ENCODE measurements at places on chromosomes 5 and 9. TPM values are rescaled to one million over a fixed set of nuclear protein-coding genes. Genes with fewer than 3 reads are reported as not detected.

- DNase-seq, result no peak
These were observed 134.9 kb downstream of the RGS3 start for GRCh38 chr9:113598451-113598850.

DNA sequence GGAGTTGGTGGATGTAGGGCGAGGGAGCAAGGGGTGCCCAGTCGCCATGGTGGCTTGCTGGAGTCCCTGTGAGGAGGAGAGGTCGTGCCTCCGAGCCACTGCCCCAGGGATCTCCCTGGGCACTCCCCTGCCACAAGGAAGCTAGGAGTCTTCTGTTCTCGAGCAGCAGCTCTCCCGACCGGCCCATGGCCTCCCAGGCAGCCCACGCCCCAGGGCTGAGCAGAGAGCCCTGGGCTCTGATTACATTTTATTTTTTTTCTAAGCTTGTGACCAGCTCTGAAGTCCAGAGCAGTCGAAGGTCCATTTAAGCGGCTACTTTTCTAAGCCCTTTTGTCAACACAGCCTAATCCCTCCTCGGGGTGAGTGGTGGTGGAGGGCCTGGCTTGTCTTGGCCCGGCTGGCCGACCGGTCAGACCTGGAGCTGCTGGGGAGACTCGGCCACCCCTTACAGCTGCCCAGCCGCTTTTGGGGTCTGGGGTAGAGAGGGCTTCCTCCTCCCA lies 2.1 kb downstream of the RXRA start:
- no peak for DNase-seq

The SLC6A19 gene
- polyA plus RNA-seq, result 5.2 TPM

DNA sequence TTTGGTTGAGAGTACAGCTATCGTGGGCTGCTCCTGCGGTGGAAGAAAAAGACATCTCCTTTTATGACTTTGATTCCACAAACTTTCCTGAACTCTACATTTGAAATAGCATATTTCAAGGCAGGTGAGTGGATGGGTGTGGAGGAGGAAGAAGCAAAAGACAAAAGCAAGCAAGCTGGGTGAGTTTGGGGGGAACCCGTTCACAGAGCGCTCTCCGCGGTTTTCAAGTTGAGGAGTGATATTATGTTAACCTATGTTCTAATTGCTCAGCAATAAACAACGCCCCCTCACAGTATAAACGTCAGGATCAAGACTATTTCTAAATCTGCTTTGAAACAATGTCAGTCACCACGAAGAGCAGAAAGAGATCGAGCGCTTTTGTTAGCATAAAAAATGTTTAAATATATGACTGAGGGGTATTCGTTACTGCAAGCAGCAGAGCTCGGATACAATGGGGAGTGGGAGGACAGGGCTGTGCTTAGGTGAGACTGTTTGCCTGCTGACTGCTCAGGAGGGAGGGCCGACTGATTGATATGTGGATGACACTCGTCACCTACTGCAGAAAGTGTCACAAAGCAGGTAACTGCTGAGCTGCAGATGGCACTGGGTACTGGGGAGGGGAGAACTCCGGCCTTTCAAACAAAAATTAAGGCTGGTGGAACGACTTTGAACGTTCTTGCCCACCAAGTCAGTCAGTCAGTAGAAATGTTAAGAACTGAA lies 236.5 kb downstream of the DRD1 start:
- no peak for DNase-seq

DNA sequence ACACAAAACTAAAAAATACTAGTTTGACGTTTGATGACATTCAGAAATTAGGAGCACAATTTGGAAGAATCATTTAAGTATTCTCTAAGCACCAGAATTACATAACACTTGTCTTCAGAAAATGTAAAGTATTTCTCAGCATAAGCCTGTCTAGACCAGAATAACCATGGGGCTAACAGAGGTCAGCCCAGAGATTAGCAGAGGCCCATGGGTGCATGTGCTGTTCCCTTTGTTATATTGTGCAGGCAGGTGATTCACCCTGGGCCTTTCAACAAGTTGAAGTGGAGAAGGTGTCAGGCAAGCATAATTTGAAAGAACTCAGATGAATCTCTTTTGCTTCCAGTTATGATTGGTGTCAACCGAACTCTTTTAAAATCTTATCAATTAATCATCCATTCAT lies 227.9 kb downstream of the LURAP1L start:
- no peak for DNase-seq

DNA sequence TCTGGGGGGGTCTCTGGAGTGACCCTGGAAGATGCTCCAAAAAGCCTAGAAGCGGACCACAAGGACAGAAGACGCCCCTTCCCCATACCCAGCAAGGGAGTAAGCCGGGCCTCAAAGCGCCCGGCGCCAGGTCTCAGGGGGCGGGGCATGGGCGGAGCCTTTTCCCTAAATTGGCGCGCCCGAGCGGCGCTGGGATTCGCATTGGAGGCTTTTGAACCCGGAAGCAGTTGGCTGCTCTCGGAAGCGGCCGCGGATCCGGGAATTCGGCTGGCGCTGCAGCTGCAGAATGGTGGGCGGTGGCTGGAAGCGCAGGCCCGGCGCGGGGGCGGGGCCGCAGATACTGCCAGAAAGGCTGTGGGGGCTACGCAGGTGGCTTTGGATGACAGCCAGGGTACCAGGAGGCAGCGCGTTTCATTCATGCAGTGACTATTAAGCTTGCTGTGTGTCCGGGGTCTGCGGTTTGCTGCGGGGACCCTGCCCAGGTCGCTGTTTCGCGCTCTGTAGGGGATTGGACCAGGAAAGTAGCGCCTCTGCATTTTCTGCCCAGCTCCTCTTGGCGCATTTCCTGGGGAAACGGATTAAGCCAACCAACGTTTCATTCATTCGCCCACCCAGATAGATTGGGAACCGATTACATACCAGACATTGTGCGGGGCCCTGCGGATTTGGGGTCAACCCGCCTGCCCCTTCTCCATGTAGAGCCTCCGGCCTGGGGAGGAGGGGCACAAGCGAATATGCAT lies 83.0 kb upstream of the FREM1 start:
- peak; percentile 93 for DNase-seq

DNA sequence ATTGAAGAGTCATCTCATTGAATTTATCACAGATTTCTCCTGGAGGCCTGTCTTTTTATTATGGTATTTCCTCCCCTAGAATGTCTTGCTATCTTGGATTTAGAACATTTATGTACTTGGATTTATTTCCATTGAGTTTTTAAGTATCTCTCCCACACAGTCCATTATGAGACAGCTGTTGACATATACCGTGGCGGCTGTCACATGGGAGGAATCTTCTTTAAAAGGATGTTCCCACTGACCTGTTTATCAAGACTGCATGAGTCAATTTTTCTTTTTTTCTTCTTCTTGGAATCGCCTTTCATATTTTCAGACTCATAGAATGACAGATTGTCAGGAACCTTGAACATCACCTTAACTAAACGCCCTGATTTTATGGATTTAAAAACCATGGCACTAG lies 2.9 kb upstream of the CAVIN4 start:
- DNase-seq, result no peak

The S100Z gene
- 0.28 TPM for polyA plus RNA-seq

DNA sequence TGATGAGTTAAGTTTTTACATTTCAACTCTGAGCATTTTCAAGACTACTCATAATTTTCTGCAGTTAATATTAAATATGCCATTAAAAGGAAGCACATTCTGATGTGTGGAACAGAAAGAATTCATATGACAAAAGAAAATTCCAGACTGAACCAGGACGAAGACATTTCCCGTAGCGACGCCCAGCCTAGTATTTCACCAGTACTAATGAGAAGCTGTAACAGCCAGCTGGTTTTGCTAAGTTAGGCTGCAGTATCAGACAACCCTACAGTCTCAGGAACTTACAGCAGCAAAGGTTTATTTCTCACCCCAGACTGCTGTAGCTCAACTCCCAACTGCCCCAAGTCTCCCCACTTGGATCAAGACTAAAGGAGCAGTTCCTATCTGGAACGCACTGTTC lies 91.6 kb downstream of the TMEM174 start:
- no peak for DNase-seq

- DNase-seq, result no peak
These were observed 312.4 kb upstream of the PIK3R1 start for GRCh38 chr5:67903121-67903520.

DNA sequence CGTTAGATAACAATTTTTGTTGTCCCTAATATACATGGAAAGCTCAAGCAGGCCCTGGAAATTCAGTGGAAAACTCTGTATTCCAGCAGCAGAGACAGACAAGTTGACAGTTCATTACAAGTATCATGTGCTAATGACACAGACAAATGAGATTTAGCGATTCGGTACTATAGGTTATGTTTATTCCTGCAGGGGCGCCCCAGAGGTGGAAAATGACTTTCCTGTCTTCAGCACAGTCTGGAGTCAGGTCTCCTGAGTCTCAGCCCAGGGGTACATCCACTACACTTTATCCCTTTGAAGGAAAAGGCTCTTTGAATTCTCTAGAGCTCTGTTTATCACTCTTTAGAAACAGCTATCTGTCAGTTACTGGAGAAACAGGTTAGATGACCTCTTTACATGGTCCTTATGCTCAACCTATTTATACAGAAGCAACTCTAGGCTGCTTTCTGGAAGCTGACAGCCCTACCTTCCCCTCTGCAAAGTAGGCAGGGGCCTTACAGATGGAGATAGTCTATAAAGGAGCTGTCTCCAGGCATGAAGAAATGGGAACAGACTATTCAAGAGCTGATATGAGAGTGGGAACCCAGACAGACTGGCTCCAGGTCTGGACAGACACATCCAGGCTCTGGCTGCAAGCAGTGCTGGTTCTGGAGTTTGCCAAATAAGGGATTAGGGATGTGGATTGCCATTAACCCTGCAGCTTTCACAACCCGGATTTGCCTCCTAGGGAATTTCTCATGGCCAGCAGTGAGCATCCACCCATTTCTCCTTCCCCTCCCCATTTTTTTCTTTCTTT lies 7.2 kb upstream of the SLC31A2 start:
- no peak for DNase-seq

The ARID3C gene
- polyA plus RNA-seq, result not detected

- DNase-seq, result peak; percentile 45
These were observed 490.9 kb downstream of the GADD45G start for GRCh38 chr9:90095682-90096081.

The CDH6 gene
- 3.7 TPM for polyA plus RNA-seq

DNA sequence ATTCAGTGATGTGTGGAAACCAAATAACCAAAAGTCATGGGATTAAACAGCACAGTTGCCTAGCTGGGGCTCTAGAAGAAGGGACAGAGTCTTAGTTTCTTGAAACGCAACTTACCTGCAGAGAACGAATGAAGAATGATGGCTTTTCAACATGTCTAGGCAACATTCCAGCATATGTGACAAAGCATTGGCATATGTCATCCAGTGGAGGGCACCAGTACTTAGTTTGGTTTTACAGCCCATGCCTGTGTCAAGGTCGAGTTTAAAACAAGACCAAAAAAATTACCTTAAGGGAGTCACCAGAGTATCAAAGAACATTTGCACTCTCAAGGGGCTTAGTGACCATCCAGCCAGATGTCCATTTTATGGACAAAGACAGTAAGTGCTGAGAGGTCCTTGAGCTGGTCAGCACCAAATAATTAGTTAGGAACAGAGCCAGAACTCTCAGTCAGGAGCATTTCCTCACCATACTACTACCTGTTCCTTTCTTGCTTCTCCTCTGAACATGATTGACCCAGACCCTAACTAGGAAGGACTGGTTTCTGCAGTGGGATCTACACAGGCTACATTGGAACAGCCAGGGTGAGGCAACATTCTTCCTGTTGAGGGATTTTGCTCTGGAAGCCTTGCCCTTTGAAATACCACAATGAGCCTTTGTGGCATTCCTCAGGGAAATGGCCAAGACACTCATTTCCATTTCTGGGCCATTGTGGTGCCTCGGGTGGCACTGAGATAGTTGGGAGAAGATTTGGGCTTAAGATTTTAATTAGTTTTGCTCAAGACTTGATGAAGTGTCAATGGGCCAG lies 75.4 kb upstream of the ANKH start:
- DNase-seq, result no peak

- DNase-seq, result no peak
These were observed 12.2 kb upstream of the PTCH1 start for GRCh38 chr9:95528908-95529502.

GRCh38 chr9:89969881-89970639 lies 365.2 kb downstream of the GADD45G start:
- DNase-seq, result no peak

DNA sequence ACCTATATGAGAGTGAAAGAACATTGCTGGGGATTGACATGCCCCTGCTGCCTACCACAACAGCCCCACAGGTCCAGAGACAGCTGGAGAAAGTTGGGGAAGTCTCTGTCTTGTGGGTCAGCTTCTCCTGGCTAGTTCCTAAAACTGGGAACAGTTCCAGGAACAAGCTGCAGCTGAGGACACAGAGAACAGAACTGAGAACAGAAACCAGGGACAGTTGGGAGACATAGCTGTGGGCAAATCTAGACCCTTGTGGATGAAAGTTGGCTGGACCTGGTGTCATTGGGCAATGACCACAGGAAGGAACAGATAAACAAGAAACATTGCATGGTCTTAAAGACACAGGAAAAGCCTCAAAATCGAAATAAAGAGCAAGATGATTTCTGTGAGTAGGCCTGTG lies 58.3 kb upstream of the MOCS2 start:
- DNase-seq, result peak; percentile 41

GRCh38 chr9:112750016-112750763 lies at the start of gene SNX30:
Gene SNX30, plus strand, starts transcription at chr9:112750760. Its CDS starts 242 bp downstream, at chr9:112751002.
- DNase-seq, result peak; percentile 92

DNA sequence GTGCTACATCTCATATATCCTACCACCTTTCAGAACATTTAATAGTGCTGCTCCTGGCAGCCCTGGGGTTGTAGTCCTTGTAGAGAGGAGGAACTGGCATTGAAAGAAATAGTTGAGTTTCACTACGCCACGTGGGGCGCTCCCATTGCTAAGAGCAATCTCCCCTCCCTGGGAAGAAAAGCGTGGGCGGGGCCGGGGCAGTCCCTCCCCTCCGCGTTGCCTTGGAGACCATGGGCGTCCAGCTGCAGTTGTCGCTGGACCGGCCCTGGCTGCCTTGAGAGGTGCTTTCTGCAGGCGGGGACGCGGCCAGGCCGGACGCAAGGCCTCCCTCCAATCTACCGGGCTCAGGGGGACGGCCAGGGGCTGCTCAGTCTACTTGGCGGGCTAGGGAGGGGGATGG lies 368 bp upstream of the CCDC180 start:
- peak; percentile 90 for DNase-seq

- DNase-seq, result no peak
These were observed at the start of gene HMCN2 for GRCh38 chr9:130265431-130266235. Gene HMCN2, plus strand, starts transcription at chr9:130265760. Its CDS starts 119 bp downstream, at chr9:130265879.

The SMIM15 gene
- polyA plus RNA-seq, result 34.4 TPM

The C5orf24 gene
- 94.5 TPM for polyA plus RNA-seq

DNA sequence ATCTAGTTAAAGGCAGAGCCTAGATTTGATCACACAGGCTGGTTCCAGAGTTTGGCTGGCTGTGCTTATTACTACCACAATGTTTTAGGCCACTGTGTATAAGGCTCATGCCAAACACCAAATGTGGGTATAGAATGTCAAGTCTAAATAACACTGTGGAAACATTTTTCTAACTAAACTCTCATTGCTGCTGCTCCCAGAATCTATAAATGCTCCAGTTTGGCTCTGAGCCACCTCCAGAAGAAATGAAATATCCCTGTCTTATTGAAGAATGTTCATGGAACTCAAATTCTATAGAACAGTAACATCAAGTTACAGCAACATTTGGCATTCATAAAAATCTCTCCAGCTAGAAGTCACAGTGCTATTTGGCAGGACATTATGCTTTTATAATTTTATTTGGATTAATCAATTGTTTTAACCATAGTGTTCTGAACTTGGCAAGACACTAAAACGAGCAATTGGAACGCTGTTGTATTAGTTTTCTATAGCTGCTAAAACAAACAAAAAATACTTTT lies 178.1 kb upstream of the COX7C start:
- DNase-seq, result peak; percentile 38

- DNase-seq, result no peak
These were observed 12.1 kb downstream of the LRRC14B start for GRCh38 chr5:203246-203930.
